ENCODE measurements at places on chromosomes 2 and 18.

GRCh38 chr2:25421289-25421688 lies 79.6 kb upstream of the DNMT3A start:
- DNase-seq: no peak

DNA sequence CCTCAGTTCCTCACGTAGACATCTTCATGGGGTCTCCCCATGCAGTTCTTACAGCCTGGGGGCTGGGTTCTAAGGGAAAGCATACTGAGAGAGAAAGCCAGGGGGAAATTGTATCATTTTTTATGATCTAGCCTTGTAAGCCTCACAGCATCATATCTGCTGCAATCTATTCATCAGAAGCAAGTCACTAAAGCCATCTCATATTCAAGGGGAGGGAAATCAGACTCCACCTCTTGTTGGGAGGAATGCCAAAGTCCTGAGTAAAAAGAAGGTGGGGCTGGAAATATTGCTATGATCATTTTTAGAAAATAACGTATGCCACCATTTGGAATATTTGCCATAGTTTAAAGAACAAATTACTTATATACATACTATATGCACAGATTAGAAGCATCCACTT lies 304.6 kb downstream of the TXNL1 start:
- no peak for DNase-seq

DNA sequence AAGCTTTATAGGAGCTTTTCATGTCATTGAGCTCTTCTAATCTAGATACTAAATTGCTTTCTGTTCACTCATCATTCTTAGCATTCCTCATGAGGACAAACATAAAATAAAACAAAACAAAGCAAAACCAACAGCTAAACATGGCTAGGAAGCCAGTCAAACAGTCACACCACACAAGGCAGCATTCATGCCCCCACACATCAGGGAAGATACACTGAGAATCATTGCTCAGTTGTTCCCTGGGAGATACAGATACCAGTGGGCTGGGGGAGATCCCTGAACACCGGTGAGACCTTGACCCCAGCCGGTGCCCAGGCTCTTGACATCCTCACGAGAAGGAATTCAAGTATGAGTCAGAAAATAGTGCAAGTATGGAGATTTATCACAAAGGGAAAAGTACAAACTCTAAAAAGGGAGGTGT lies 177.9 kb upstream of the ARL4C start:
- no peak for DNase-seq

DNA sequence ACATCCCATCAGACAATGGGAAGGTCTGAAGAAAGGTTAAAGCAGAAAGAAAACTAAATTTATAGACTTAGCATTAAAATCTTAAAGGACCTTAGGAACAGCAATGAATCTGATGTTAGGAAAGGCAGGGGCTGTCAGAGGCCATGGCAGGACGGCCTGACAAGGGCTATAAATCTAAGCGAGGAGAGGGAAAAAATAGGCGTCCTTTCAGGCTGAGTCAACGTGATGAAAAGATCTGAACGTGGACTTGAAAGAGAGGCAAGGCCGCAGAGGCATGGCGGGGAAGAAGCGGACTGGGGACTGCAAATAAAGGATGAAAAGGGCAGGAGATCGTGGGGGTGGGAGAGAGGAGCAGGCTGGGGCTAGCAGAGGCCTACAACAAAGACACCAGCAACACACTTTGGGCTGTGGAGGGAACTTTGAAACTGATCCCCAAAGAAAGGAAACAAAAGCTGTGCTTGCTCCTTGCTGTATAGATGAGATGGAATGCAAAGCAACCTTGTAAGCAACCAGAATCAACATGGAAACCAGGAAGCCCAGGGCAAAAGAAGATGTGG lies 145.6 kb downstream of the NRP2 start:
- DNase-seq: no peak

DNA sequence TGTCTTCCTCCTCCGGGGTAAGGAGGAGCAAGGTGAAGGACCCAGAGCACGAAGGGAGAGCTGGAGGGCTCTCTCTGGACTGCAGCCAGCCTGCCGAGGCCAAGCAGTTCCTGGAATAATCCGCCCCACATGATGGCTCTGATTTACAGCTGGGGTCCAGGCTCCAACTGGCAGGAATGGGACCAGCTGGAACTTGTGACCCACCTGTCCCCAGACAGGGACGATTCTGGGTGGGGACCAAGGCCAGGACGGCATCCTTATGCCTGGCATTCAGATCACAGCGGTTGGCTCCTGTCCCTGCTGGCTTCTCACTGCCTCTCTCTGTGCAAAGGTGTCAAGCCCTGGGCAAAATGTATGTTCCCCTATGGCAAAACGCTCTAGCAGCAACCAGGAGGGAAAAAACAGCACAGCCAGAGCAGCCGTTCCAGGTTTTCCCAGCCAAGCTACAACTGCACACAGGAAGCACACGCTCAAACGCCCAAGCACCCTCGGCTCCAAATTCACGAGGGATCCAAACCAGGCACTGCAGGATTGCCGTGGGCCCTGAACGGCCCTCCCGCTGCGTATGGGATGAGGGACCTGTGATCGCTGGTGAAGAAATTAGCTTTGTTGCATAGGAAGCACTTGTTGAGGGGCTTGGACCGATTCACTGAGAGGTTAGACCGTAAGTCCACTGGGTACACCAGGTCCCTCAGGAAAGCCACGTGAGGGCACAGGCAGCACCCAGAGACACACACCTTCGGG lies 35.8 kb downstream of the FAM178B start:
- DNase-seq: peak; percentile 59

DNA sequence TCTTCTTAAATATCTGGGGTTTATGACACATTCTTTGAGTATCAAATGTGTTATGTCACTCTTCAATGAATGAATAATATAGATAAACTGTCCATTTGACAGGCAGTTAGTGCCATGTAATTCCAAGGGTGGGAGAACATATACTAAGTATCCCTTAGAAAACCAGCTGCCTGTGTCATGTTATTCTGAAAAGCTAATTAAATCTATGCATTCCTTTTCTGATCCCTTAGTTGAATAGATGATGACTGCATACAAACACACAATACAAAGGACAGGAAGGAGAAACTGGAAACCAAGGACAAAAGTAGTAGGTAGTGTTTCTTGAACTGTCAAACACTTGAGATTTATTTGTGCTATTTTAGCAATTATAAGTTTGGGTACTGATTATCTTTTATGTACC lies 8.3 kb downstream of the ARHGAP28 start:
- DNase-seq: no peak

DNA sequence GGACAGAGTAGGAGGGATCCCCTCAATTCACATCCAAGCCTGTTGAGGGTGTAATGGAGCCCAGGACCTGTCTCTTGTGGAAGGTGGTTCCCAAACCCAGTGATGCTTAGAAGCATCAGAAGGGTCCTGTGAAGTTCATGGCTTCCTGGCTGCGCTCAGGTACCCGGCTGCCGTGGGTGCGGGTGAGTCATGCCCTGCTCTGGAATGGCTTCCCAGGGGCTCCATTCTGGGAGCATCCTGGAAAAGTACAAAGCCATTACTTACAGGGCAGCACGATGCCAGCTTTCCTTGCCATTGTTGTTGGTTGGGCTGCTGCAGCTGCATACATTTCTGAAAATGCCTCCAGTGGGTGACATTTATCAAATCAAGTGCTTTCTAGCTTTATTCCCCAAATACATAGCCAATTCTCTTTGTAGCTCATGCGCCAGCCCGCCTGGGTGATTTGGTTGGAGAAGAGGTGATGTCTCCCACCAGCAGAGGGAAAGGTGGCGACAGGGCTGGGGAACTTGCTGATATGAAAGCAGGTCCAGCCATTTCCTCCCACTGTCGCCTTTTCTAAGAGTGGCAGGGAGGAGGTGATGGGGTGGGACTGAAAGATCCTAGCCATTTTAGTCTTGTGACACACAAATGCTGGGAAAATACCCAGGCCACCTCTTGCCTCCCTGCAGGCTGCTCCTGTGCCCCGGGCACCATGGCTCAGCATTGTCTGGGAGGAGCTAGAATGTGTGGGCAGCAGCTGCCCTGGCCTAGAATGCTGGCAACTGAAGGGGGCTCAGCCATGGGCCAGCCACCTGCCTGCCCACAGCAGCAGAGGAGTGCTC lies 65.9 kb upstream of the HPCAL1 start:
- DNase-seq: peak; percentile 80

GRCh38 chr2:143473216-143473615 lies 344.0 kb downstream of the ARHGAP15 start:
- DNase-seq: no peak

DNA sequence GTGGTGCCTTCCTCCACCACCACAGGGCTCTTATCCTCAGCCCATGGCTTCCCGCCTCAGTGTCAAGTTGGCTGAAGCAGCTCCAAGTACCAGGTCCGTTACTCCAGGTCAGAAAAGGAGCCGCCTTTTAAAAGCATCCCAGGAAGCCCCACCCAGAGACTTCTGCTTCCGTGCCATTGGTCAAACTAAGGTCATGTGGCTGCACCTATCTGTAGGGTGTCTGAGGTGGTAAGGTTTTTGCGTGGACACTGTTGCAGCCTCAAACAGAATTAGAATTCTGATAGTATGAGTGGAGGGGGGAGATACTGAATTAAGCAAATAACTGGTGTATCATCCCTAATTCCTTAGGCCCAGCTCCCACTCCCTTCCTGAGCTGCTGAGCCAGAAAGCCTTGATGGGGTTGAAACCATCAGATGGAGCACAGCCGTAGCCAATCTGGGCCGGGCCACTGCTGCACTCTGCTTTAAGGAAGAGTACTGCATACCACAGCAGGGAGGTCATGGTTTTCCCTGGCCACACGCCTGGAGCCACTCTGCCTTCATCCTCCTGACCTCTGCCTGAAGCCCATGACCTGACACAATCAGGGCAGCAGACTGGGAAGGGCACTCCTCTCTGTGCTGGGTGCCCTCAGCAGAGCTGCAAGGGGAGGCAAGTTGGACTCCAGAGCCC lies 8.4 kb downstream of the TMEM247 start:
- DNase-seq: peak; percentile 94

GRCh38 chr18:5584746-5585417 lies 41.1 kb upstream of the EPB41L3 start:
- DNase-seq: no peak

- no peak for DNase-seq
Measured at GRCh38 chr2:160371251-160372009, 122.2 kb downstream of the RBMS1 start.

GRCh38 chr2:49289711-49290110 lies 135.4 kb upstream of the FSHR start:
- DNase-seq: no peak

DNA sequence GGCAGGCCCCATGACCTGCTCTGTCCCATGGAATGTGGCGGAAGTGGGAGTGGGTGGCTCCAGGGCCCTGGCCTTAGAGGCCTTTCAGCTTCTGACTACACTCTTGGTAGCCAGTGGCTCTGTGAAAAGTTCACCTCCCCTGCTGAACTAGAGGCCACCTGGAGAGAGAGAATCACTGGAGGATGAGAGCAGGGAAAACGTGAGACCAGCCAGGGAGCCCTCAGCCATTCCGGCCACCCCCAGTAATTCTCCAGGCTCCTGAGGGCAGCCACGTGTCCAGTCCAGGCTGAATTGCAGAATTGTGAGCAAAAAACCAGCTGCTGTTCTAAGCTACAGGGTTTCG lies 10.5 kb downstream of the COLEC12 start:
- peak; percentile 66 for DNase-seq

GRCh38 chr2:43233218-43234212 lies 7.1 kb upstream of the ZFP36L2 start:
- no peak for DNase-seq

- no peak for DNase-seq
Measured at GRCh38 chr2:74070991-74071390, 76.7 kb downstream of the BOLA3 start.

GRCh38 chr2:37775908-37776250 lies 104.4 kb upstream of the CDC42EP3 start:
- DNase-seq: peak; percentile 72

DNA sequence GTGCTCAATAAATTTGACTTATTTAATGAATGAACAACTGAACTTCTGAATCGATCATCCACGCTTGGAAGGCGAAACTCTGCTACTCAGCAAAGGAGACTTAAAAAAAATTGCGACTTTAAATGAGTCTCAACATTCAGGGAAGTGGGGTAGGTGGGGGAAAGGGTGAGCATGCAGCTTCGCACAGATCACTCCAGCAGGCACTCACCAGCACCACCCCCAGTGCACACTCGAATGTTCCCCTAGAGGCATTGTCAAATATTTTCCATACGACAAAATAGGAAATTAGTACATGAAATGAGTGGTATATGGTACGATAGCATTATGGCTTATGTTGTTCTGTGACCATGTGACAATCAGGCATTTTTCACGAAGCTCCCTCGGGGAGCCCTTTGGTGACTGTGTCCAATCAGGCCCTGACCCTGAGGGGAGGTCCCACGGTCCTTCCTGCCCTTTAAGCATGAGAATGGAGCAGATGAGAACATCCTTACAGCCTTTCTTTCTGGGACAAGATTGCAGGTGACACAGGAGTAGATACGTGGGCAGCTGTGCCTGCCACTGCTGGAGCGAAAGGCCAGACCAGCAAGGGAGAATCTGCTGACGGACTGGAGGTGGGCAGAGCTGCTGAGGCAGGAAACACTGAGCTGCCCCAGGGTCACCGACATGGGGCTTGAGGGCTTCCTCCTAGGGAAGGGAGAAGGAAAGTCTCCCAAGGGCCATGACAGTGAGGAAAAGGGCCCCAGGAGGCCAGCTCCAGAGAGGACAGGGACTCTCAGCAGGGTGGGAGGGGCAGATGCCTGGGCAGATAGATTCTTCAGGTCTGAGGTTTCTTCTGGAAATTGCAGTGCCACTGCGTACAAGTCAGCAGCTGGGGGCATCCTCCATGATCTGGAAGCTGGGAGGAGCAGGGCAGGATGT lies 101.3 kb upstream of the ID2 start:
- peak; percentile 80 for DNase-seq

DNA sequence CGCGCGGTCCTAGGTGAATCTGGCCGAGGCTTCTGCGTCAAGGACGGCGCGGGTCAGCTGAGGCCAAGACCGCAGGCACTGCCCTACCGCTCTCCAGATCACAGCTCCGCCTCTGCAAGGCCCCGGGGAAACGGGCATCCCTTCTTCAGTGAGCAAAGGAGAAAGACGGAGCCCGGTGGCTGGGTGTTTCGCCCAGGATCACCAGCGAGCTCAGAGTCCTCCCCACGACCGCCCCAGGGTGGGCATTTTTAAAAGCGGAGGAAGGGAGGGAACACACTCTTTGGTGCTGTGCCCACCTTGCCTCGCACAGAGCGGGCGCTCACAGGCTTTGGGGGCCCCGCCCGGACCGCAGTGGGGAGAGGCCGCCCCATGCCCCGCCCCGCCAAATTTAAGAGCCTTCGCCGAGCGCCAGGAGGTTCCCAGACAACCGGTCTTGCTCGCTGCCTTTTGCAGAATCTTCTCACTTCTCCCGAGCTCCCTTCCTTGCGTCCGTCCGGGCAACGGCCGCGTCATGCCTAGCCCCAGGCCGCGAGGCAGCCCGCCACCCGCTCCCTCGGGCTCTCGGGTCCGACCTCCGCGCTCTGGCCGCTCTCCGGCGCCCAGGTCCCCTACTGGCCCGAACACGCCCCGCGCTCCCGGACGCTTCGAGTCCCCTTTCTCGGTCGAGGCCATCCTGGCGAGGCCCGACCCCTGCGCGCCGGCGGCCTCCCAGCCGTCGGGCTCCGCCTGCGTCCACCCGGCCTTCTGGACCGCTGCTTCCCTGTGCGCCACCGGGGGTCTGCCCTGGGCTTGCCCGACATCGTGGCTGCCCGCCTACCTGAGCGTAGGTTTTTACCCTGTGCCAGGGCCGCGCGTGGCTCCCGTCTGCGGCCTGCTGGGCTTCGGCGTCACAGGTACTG lies at the start of gene NOTO:
Gene NOTO, plus strand, starts transcription at position 419 of the 899 bp plus-strand sequence. Its CDS starts 93 bp downstream, at position 512.
- DNase-seq: peak; percentile 66

GRCh38 chr2:150188800-150189199 lies 298.7 kb downstream of the RND3 start:
- DNase-seq: no peak
